ENCODE measurements at places on chromosomes 5 and 9.

- no peak for DNase-seq
These were observed 121.2 kb upstream of the NIPBL start for GRCh38 chr5:36755342-36755741.

DNA sequence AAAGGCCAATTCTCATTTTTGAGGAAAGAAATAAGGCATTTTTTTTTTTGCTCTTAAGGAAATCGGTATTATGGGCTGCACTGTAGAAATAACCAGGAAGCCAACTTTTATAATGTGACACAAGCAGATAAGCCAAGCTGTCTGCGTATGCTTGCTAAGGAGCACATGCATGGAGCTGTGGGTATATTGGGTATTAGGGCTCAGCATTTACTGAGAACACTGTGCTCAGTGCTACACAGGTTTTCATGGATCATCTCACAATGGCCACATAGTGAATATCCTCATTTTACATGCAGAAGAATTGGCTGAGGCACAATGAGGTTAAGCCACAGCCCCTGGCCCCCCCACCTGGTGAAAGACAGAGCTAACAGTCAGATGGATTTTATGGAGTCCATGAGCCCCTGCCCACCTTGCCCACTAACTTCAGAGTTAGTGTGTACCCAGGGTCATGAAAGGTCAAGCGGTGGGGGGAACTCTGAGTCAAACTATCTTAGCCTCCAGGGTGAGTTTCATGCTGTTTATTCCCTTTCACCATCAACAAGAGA lies 204.8 kb downstream of the SPATA31A6 start:
- DNase-seq: no peak

GRCh38 chr9:107794259-107794658 lies 304.7 kb upstream of the KLF4 start:
- no peak for DNase-seq

DNA sequence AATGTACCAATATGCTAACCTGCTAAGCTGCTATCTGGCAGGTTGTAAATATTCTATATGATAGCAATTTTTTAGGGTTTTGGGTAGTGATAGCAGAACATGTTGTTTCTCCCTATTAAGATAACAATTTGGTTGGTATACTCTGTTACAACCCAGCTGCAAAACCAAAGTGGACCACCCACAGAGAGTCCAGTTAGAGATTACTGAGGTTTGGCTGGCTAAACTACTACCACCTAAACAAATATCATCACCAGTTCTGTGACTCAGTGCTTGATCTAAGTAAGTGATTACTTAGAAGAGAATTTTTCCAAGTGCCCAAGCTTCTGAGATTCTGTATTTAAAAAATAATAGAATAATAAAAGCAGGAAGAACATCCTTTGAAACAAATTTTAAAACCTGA lies 72.3 kb downstream of the XRCC4 start:
- no peak for DNase-seq

- DNase-seq: no peak
These were observed 657.6 kb upstream of the RIOK2 start for GRCh38 chr5:97840643-97841042.

DNA sequence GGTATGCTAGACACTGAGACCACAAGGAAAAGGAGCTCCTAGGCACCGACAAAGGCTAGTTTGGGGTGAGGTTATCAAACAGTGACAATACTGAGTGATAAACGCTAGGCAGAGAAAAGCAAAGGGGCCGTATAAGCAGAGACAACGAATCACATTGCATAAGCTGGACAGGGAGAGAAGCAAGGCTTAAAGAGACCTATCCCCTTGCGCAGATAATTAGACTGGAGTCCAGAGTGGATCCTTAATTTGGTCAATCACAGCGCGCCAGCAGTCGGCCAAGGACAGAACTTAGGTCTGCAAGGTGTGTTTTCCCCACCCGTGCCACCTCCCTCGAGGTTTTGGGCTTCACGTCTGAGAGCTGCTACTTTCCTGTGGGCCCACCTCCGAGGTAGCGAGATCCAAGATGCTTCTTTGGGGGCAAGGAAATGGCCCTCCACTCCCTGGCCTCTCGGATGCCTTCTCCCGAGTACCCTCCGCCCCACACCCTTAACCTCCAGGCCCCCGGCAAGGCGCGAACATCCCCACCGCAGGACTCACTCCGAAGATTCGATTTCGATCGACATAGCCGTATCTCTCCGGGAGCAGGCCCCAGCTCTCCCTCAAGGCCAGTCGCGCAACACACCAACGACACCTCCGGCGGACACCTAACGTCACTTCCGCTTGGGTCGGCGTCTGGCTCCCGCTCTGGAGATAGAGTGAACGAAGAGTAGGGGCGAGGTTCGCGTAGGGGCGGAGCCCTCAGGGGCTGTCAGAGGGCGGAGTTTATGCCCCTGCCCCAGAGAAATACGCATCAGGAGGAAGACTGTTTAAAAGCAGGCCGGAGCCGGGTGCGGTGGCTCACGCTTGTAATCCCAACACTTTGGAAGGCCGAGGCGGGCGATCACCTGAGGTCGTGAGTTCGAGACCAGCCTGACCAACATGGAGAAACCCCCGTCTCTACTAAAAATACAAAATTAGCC lies at the start of gene SMU1:
Gene SMU1 (minus strand): TSS at position 629 of the 959 bp plus-strand sequence. CDS start 66 bp downstream, at position 563.
- DNase-seq: peak; percentile 96

DNA sequence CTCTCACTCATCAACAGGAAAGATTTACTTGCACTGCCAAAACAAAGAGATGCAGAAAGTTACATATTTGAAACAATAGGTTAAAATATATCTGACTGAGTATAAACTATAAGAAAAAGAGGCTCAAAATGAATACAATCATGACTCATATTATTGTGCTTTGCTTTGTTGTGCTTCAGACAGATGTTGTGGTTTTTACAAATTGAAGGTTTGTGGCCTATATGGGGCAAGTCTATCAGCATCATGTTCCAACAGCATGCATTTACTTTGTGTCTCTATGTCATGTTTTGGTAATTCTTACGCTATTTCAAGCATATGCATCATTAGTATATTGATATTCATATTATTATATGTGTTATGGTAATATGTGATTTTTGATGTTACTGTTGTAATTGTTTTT lies 330.0 kb downstream of the PRR16 start:
- no peak for DNase-seq

GRCh38 chr9:85377731-85378289 lies 363.9 kb downstream of the AGTPBP1 start:
- no peak for DNase-seq

DNA sequence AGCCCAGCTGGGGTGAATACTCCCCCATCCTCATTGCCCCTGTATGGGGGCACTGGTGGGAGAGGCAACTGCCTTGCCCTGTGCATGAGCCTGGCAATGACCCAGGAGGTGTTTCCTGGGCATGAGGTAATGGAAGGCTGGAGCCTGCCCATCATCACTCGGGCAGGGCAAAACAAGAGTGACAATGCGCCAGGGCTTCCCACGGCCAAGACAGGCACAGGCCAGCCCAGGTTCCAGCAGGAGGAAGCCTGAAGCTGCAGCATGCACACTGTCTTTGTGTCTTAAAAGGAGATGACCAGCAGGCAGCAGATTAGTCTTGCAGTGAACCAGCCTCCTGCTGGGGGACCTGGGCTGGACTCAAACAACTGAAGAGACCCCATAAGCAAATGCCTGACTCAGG lies 92.2 kb upstream of the SMIM23 start:
- no peak for DNase-seq

- peak; percentile 86 for DNase-seq
These were observed 24.1 kb upstream of the OTP start for GRCh38 chr5:77662635-77663034.

DNA sequence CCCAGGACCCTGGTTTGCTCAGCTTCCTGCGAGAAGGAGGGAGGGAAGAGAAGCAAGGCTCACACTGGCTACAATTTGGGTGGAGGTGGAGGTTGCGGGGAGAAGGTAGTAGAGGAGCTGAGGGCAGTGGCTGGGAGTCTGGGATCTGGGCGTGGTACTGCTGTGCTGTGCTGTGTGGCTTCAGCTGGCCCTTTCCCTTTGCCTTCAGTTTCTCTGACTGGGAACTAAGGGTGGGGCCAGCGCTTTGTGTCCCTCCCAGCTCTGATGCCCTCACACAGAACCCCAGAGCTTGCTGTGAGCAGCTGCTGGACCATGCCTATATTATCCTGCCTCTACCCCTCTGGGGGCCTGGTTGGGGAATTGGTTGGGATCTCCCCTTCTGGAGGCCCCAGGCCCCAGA lies 60.9 kb downstream of the RGS3 start:
- no peak for DNase-seq

DNA sequence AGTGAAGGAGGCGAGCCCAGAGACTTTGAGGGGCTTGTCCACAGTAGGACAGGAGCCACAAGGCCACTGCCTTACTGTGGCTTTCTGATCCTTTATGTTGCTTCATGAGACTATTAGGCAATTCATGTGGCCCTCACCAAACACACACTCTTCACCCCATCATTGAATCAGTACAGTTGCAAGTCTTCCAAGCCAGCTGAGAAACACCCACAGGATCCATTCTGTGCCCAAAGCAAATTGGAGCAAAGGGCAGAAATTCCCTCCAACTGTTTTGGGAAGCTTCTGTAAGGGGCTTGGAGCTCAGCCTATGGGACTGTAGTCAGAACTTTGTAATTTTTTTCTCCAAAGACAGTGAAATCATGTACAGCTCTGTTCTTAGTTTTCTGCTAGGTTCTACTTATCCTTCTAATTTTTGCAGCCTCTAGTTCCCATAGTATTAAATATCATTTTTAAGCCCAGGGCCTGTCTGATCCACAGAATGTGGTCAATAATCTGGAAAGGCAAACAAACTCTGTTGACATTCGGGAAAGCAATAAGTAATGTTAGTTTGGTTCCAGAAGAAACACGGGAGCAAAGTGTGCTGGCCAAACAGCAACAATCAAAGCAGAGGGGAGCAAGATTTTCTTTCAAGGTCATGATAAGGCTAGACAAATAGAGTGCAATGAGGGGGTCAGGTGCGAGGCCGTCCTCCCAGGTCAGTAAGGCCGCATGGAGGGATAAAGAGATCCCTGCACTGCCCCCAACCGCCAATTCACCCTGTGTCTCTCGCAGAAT lies 47.0 kb downstream of the UBE2QL1 start:
- DNase-seq: no peak

DNA sequence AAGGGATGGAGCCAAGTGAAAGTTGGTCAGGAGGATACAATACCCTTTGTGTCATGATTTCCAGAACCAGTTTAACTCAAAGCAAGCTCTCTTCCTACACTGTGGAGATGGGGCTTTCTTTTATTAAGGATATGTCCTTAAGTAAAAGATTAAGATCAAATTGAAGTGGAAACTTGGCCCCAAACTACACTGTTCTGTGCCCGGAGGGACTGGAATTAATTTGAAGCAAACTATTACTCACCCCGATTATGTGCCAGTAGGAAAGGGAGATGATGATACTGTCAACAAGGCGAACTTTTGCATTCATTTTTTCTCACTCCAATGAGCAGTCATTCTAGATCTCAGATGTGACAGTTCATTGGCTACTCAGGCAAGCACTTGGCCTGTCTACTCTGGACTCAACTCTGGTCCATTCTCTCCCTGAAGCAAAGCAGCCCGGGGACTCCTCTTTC lies 186.7 kb downstream of the NTRK2 start:
- DNase-seq: no peak

- DNase-seq: no peak
These were observed 36.7 kb downstream of the GSN start for GRCh38 chr9:121304707-121305106.

- DNase-seq: no peak
These were observed 448.4 kb upstream of the TLE4 start for GRCh38 chr9:79123415-79123814.

- DNase-seq: no peak
These were observed 5.0 kb upstream of the NIPAL4 start for GRCh38 chr5:157455057-157455456.

DNA sequence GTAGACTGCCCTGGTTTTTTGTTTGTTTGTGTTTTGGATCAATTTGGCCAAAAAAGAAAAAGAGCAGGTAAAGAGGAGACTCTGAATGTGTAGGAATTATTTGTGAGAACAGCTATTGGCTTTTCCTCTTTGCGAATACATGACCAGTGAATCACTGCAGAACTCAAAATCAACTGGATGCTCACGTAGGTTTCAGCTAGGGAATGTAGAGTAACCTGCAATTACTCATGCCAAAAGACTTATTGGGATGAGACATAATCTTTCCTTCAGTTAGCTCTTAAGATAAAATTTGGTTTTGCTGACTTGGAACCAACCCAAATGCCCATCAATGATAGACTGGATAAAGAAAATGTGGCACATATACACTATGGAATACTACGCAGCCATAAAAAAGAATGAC lies 348.0 kb downstream of the NPR3 start:
- no peak for DNase-seq

DNA sequence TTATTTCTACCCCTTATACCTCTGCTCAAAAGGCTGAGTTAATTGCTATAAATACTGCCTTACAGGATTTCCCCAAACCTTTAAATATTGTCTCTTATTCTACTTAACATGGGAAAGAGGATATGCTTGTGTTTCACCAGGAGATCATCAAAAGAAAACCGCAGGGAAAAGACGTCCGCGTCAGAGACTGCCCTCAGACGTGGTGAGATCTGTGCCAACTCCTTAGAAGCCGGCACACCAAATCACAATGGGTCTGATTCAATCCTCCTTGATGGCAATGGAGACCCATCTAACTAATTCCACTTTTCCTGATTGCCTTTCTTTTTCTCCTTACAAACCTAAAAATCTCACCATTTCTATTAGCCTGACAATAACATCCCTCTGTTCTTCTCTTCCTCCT lies 55.0 kb downstream of the SH3PXD2B start:
- no peak for DNase-seq

GRCh38 chr5:158811921-158812320 lies 287.8 kb downstream of the EBF1 start:
- no peak for DNase-seq

- no peak for DNase-seq
These were observed 3.1 kb downstream of the RNF38 start for GRCh38 chr9:36396985-36397384.

DNA sequence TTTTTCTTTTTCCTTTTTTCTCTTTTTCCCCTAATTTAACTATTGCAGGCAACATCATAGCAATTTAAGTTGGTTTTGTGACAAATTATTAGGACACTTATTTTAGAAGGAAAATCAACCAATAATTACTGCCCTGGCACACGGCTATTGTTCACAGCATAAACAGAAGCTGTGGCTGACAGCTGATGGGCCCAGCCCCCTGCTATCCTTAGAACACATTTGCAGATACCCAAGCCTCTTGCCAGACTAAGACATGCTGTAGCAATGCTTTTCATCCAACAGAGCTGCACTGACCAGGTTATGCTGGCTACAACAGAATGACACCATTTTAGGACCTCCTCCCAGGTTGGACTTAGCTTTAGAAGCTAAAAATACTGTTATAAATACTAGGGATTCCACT lies 852.7 kb upstream of the DMAC1 start:
- no peak for DNase-seq

DNA sequence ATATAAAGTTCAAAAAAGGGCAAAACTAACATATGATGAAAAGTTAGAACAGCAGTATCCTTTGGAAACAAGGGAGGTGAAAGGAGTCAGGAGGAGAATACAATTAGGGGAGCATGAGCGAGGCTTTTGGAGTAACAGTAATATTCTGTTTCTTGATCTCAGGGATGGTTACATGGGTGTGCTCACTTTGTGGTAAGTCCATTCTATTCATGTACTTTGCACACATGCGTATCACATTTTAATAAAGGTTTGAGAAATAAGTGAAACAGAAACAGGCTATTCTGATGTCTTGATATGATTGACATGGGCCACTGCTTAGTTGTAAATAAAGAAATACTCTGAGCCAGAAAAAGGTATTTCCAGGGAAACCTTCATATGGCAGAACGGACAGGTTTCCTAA lies 208.8 kb downstream of the SPOCK1 start:
- DNase-seq: no peak

Measured in SK-MEL-5 (cell line).